Activated CD4-positive, alpha-beta T cell treated with anti-CD3 and anti-CD28 coated beads, Interleukin-2, amount 50 U/mL, for 48 hours (primary cell): ENCODE measurements at places on chromosomes 5 and 9.

DNA sequence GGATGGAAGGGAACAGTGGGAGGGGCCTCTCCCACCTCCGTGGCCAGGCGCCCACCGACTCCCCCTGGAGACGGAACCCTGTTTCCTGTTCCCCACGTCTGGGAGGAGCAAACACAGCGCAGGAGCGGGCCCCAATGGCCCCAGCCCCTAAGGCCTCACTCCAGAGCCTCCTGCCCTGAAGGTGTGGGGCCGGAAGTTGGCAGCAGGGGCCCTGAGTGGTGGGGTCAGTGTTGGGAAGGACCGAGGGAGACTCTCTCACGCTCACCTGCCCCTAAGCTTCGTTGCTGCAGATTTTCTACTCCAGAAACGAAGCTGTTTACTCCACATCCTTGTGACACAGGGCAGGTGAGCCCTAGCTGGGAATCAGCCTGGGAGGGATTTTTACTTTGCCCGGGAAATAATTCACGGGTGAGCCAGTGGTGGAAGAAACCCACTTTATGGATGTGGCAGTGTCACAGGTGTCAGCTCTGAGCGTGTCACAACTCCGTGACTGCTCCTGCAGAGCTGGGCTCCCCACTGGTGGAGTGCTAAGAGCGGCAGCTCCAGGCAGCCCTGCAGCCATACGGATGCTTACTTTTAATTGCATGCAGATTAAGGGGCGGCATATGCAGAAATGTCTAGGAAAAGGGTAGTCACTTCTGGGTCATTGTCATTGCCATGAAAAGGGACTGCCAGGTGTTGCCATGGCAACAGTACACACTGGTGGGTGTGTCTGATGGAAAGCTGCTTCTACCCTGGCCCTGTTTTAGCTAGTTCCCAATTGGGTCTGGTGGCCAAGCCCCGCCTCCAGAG lies 77.5 kb upstream of the OLFM1 start:
- no peak for DNase-seq

- DNase-seq, result no peak
These were observed 10.7 kb upstream of the DIPK1B start for GRCh38 chr9:136701668-136702053.

DNA sequence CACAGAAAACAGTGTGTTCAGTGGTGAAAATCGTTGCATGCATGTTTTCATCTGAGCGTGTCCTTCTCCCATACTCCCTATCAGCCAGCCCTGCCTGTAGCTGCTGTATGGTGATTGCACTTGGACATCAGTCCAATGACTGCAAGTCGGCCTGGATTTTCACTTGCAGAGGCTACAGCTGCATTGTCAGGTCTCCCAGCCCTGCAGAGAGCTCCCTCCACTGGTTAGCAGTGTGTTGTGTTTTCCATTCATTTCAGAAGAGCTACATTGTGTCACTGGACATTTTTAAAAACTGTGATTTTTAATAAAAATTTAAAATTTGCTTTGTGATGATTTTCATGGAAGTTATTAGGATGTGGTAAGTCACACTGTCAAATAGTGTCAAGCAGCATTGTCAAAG lies 96.6 kb downstream of the SYK start:
- DNase-seq, result no peak

GRCh38 chr5:116554764-116555163 lies 19.9 kb downstream of the SEMA6A start:
- no peak for DNase-seq

DNA sequence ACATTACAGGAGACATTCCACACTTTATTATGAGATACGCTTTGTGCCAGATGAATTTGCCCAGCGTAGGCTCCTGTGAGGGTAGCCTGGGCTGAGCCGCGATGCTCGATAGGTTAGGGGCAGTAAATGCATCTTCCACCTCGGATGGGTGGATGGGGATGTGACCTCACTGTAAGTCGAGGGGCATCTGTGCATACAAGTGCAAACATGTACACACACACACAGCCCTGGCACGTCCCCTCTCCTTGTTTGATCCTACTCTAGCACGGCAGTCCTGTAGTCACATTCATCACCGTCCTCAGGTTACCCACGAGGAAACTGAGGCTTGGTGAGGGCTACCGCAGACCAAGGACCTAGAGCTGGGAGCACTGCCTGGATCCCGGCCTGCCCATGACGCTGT lies 166.8 kb downstream of the COL23A1 start:
- DNase-seq, result no peak

DNA sequence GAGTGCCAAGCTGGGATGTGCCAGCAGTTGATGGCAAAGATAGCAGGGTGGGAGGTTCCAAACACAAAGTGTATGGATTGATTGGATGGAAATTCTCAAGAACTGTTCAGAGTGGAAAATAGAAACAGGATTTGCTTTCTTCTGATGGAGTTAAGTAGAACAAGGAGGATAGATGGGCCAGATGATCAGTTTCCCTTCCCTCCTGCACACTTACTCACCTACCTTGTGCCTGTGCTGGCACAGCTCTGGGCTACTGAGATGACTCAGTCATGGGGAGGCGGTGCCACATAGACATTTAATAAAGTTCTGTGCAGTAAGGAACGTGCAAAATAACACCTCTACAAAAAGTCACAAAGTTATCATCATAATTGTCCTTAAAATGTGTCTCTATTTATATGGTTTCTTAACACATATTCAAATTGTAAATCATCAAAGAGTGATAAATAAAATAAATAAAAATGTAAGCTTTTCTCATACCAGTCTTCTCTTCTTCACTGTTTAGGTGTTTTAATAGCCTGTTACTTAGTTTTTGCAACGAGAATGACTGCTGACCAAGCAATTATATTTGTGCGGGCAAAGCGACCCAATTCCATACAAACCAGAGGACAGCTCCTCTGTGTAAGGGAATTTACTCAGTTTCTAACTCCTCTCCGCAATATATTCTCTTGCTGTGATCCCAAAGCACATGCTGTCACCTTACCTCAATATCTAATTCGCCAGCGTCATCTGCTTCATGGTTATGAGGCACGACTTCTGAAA lies 12.7 kb downstream of the PTPDC1 start:
- no peak for DNase-seq

GRCh38 chr9:4139196-4139595 lies 160.7 kb downstream of the GLIS3 start:
- DNase-seq, result no peak

- peak; percentile 11 for DNase-seq
These were observed at the start of gene PHF2 for GRCh38 chr9:93576258-93577077. TSS of gene PHF2 (plus strand) at chr9:93576584. CDS start at chr9:93576774, 190 bp downstream.

DNA sequence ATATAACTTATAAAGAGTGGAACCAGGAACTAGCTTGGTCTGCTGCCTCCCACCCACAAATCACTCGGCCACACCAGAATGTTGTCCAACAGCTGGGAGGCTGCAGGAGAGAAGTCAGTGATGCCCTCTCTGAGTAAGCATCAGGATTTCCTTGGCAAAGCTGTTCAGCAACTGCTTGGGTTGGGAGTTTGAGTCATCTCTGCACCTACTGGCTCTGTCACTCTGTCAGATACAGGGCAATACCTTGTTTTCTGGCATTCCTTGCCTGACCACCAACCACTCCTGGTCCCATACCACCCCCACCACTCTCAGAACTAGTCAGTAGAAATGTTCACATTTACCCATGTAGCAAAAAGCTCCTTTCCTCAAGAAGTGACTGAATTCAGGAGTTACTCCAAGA lies 36.8 kb upstream of the GCNT4 start:
- peak; percentile 61 for DNase-seq

GRCh38 chr9:137297966-137298365 lies 4.1 kb downstream of the NRARP start:
- DNase-seq, result no peak

GRCh38 chr5:8561224-8561840 lies 692.4 kb downstream of the MTRR start:
- DNase-seq, result no peak

- no peak for DNase-seq
These were observed 1.1 kb downstream of the EPB41L4B start for GRCh38 chr9:109319626-109320241.

- no peak for DNase-seq
These were observed 6.4 kb upstream of the DCTN4 start for GRCh38 chr5:150765011-150765798.
